Nephron progenitor cell (in vitro differentiated cells): ENCODE measurements at places on chromosomes 12 and 14.

DNA sequence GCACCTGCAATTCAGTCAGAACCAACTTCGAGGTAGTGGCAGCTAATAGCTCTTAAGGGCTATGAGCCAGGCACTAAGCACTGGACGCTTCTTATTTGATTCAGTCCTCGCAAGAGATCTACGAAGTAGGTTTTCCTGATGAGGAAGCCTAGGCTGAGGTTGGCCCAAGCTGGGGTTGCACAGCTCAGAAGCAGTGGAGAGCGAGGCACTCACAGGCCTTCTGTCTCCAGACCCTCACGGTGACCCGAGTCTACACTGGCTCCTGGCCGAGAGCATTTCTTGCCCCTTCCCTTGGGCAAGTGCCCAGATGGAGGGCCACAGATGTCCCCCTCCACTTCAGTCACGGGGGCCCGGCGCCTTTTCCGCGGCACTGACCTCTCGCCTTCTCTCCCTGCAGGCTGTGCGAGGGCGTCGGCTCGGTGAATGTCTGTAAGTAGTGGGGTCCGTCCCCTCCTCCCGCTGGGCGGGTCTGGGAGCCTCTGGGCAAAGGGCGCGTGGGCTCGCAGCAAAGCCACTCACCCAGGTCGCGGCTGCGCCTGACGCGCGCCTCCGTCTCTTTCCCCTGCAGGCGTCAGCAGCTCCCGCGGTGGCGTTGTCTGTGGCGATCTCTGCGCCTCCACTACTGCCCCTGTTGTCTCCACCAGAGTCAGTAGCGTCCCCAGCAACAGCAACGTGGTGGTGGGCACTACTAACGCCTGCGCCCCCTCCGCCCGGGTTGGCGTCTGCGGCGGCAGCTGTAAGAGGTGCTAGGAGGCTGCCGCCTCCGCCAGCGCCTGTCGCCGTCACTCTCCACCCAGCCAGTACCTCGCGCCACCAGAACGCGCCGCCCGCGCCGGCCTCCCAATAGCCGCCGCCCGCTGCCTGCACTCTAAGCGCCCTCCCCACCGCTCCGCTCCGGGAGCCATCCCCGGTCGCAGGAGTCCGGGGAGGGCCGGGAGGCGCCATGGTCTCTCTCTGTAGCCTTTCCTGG is 13.1 kb downstream of the KRT83 start:
- DNase-seq, result peak; percentile 87

GRCh38 chr12:80766210-80766609 is 49.5 kb downstream of the MYF5 start:
- DNase-seq, result no peak

DNA sequence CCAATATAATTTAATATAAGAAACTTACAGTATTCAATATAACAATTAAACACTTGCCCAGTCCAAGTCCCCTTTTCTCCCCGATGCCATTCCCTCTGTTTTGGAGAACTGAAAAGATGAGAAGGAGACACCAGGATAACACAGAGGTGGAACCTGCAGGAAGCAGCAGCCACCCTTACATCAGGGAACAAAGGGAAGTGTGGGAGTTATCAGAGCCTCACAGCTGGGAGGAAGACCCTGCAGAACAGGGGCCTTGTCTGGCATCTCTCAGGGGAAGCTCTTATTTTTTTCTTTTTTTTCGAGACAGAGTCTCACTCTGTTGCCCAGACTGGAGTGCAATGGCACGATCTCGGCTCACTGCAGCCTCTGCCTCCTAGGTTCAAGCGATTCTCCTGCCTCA is 52.6 kb downstream of the CALM1 start:
- no peak for DNase-seq

DNA sequence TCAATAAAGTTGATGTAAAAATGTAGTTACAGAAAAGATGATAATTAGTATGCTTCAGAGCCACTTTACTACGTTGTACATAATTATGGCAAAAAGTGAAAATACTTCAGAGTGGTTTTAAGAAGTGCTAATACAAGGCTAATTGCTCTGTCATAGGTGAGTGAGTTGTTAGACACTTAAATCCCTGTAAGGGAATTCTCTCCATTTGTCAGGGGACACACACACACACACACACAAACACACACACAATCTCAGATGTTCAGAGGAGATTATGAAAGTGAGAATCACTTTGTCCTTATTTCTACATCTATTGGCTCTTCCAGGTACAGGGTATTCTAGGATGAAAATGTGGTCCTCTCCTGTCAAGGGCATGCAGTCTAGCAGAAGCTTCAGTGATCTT is 208.3 kb upstream of the PELI2 start:
- no peak for DNase-seq

DNA sequence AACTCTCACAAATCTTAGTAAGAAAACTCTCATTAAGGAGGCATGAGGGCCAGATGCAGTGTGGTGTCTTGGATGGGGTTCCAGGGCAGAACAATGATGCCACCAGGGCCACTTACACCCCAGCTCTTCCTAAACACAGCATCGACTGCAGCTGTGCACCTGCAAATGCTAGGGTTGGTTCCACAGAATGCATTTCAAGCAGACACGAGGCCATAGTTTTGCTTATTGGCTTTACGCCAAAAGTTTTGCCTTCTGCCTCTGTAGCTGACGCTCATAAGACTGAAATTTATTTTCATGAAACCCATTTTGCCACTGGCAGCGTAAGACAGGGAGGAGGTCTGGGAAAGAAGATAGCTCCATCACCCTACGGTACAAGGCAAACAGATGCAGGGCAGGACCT is 179.0 kb downstream of the RIMBP2 start:
- DNase-seq, result no peak

DNA sequence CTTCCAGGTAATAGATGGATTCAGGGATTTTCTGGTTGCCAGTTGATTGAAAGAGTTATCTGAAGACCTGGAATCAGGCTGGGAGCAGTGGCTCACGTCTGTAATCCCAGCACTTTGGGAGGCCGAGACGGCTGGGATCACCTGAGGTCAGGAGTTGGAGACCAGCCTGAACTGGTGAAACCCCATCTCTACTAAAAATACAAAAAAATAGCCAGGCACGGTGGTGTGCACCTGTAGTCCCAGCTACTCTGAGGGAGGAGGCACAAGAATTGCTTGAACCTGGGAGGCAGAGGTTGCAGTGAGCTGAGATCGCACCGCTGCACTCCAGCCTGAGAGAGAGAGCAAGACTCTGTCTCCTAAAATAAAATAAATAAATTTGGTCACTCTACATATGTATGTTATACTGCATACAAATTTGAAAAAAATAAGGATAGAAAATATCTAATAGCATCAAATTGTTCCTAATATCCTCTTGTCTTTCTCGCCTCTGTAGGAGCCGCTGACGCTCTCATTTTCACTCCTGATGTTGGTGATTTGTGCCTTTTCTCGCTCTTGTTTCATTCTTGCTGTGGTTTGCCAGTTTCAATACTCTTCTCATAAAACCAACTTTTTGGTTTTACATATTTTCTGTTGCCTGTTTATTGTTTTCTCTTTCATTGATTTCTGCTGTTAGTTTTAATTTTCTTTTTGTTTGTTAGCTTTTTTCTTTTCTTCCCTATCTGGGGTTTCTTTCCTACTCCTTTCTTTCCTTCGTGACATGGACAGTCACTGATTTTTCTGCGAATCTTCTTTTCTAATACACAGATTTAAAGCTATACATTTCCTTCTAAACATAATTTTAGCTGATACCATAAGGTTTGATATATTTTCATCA is 23.8 kb upstream of the PLD4 start:
- DNase-seq, result no peak

DNA sequence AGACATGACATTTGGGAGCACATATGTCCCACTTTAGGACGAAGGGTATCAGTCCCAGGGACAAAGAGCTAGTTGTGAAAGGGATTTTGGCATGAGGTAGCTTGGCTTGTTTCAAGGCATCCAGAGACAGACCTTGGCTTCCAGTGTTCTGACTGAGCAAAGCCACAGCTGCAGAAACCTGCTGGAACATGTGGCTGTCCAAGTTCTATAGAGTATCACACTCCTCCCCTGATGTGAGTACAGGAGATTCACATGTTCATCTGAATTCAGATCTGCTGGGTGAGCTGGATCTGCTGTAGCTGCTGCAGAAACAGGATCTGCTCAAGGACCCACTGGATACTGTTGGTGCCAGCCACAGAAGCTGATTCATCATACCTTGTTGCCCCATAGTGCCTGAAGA is 10.1 kb upstream of the C14orf39 start:
- DNase-seq, result no peak

- DNase-seq, result no peak
Observed at GRCh38 chr14:100855256-100855930, 29.5 kb downstream of the MEG3 start.

DNA sequence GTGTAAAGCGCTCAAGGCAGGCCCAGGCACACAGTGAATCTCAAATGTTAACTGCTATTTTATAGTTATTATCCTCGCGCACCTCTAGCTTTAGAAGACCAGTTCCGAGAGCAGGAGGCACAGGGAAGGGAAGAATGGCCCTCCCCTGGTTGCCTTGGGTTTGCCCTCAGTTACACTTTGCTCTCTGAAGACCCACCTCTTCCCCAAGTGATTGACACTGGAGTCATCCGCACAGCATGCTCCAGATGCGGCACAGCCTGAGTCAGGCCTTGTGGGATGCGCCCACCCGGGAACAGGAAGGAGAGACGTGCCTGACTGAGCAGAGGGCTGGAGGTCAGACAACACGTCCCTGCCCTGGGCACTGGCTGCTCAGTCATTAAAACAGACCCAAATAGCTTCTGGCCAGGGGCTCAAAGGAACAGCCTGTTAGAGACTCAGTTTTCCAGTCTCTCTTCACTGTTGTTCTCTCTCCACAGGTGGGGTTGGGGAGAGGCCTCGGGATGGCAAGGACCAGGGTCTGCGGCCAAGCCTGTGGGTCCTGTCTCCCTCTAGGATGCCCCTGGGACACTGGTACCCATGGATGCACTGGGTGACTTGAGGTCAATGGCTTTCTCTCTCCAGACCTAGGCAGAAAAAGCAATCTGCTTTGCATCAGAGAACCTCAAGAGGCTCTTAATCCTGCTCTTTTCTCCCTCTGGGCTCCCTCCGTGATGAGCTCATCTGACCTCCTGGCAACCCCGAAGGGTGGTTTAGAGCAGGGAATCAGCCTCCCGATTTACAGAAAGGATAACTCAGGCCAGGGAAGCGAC is 13.6 kb upstream of the MLXIP start:
- peak; percentile 76 for DNase-seq

DNA sequence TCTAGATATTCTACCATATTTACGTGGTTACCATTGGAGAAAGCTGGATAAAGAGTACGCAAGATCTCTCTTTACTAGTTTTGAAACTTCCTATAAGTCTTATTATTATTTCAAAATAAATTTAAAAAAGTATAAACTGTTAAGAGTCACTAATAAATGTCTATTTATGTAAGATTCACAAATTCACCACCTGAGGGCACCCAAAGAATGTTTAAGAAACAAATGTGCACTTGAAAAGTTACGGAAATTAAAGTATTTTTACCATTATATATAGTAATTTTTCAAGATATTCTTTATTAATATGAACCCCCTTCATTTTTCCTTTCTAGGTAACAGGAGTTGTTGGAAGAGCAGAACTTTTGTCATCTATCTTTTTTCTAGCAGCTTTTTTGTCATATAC is 11.9 kb downstream of the TMTC3 start:
- DNase-seq, result no peak

DNA sequence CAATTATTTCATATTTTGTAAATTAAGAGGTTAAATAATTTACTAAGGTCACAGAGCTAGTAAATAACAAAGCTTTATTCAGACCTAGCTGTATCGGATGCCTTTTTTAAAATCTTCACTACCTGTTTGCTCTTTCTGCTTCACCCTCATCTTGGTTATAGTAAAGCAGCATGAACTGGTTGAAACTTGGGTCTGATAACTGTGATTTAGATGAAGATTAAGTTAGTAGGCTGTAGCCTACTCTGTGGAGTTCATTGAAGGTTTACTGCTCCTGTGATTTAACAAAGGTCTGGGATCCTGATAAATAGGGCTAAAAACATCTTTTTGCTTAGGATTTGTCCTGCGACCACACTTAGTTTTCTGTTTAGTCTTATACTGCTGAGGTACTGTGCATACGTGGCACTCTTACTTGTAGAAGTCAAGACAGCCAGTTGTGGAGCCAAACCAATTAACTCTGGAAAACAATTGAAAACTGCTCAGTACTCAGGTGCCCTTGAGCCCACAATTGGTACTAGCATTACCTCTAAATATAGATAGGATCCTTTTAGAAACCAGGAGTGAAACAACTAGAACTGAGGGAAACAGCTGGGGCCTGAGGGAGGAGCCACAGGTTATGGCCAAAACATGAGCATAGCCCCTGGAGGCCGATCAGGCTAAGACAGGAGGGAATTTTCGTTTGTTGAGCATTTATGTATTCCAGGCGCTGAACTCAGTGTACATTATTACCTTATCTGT is 2.3 kb downstream of the SPATS2 start:
- DNase-seq, result no peak
